ENCODE measurements at places on chromosomes 13 and 19. TPM values are rescaled to one million over a fixed set of nuclear protein-coding genes. Genes with fewer than 3 reads are reported as not detected.

SELENOV gene
- not detected for total RNA-seq

KIR3DL2 gene
- not detected for total RNA-seq

NANOS2 gene
- total RNA-seq = not detected

NDFIP2 gene
- 34.2 TPM for total RNA-seq

LAIR1 gene
- total RNA-seq = not detected

PRRG2 gene
- total RNA-seq = 0.16 TPM

FCGBP gene
- total RNA-seq = not detected

CGB3 gene
- not detected for total RNA-seq

PSG6 gene
- total RNA-seq = not detected

PRSS57 gene
- not detected for total RNA-seq

ZNF726 gene
- 1.0 TPM for total RNA-seq

ATXN8OS gene
- total RNA-seq = not detected

OR7C1 gene
- total RNA-seq = not detected

CGB2 gene
- total RNA-seq = not detected

C19orf47 gene
- total RNA-seq = 19.2 TPM

OR4F17 gene
- not detected for total RNA-seq

PRTN3 gene
- not detected for total RNA-seq

FFAR2 gene
- not detected for total RNA-seq

BRME1 gene
- total RNA-seq = 0.49 TPM

RPL21 gene
- 227 TPM for total RNA-seq

FCER2 gene
- total RNA-seq = not detected

SAFB2 gene
- 20.5 TPM for total RNA-seq

KLK15 gene
- total RNA-seq = not detected

USP12 gene
- 9.8 TPM for total RNA-seq

ATP4A gene
- not detected for total RNA-seq

ZNF99 gene
- not detected for total RNA-seq

LONP1 gene
- 116 TPM for total RNA-seq

ZIC2 gene
- total RNA-seq = not detected

EEF2 gene
- 2,051 TPM for total RNA-seq

C13orf42 gene
- not detected for total RNA-seq

OR1M1 gene
- not detected for total RNA-seq

NKG7 gene
- total RNA-seq = not detected

PSG2 gene
- not detected for total RNA-seq

ZNF576 gene
- total RNA-seq = 16.0 TPM

CPB2 gene
- not detected for total RNA-seq

SCEL gene
- total RNA-seq = 2.2 TPM

TUBGCP3 gene
- 20.4 TPM for total RNA-seq

PABPC3 gene
- total RNA-seq = 0.33 TPM

NLRP4 gene
- not detected for total RNA-seq

PCDH9 gene
- total RNA-seq = 1.8 TPM

MTUS2 gene
- 0.25 TPM for total RNA-seq

ZNF799 gene
- 1.9 TPM for total RNA-seq

PRODH2 gene
- total RNA-seq = not detected

TNNI3 gene
- not detected for total RNA-seq

RNF17 gene
- total RNA-seq = 0.13 TPM

SIPA1L3 gene
- 56.1 TPM for total RNA-seq

GRIN3B gene
- total RNA-seq = 2.5 TPM

PRR36 gene
- total RNA-seq = 1.0 TPM

ZNF91 gene
- 21.8 TPM for total RNA-seq

DACH1 gene
- 1.5 TPM for total RNA-seq

HSPH1 gene
- 13.6 TPM for total RNA-seq

KLK10 gene
- total RNA-seq = not detected

ZNF208 gene
- total RNA-seq = under 0.01 TPM

SRRM5 gene
- total RNA-seq = 0.16 TPM

CYP2F1 gene
- total RNA-seq = not detected

Measured in mesangial cell (primary cell).